Activated CD8-positive, alpha-beta memory T cell treated with anti-CD3 and anti-CD28 coated beads for 1 hour (primary cell): ENCODE measurements at places on chromosomes 12 and 14.

DNA sequence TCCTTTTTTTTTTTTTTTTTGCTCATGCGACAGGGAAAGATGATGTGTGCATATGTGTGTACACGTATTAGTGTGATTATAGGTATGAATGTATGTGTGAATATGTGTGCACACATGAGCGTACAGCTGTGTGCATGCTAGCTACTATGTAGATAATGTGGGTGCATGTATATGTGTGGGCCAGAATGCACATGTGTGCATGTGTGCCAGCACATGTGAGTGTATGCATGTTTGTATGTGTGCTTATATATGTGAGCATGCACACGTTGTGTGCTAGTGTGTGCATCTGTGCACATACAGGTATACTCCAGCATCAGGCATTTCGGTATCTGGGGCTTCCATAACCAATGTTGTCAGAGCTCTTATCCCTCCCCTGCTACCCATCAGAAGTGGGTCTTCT lies 541.1 kb downstream of the AACS start:
- DNase-seq = no peak

DNA sequence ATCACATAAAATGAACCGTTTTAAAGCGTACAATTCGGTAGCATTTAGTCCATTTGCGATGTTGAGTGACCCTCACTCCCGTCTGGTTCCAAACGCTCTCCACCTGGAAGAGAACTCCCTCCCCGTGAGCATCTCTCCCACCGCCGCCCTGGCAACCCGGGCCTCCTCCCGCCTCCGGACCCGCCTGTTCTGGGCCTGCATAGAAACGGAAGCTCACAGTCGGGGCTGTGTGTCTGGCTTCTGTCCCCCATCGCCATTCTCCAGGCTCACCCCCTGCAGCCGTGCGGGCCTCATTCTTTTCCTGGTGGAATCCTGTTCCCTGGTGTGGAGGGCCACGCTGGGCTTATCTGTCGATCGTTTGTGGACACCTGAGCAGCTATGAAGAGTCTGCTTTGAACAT lies 17.3 kb downstream of the LRCOL1 start:
- DNase-seq = no peak

DNA sequence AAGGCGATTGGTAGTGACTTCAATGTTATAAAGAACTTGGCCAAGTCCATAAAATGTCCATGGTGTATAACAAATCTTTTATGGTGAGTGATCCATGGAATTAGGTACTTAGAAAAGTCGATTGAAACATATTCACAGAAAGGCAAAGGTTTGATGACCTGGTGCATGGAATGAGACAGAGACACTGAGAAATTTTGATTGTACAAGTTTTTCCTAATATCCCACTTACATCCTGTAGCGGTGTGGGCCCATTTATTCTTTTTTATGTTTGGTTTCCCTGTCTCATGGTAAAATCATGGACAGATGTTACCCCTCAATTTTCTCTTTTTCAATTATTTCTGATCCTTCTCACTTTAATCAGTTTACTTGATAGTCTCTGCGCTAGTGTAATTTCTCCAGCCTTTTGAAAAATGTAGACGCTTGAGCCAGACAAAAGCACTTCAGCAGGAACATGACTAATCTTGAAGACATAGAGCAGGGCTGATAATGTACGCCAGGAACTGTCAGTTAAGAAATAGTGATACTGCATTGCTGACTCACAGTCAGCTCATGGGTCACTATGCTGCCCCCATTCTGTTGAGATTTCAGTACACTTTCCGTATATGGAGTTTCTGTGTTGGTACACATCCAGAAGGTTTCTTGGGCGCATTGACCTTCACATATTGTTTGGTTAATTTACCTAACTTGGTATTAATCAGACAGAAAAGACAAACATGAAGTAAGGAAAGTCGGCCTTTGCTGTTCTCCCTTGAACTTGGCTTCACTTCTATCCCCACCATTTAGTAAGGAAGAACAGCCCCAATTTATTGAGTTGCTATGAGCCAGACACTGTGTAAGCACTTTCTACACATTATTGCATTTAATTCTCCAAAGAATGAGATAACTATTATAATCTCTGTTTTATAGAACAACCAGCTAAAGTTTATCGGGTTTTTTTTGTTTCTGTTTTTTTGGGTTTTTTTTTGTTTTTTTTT lies 841.7 kb downstream of the DIO2 start:
- DNase-seq = no peak

DNA sequence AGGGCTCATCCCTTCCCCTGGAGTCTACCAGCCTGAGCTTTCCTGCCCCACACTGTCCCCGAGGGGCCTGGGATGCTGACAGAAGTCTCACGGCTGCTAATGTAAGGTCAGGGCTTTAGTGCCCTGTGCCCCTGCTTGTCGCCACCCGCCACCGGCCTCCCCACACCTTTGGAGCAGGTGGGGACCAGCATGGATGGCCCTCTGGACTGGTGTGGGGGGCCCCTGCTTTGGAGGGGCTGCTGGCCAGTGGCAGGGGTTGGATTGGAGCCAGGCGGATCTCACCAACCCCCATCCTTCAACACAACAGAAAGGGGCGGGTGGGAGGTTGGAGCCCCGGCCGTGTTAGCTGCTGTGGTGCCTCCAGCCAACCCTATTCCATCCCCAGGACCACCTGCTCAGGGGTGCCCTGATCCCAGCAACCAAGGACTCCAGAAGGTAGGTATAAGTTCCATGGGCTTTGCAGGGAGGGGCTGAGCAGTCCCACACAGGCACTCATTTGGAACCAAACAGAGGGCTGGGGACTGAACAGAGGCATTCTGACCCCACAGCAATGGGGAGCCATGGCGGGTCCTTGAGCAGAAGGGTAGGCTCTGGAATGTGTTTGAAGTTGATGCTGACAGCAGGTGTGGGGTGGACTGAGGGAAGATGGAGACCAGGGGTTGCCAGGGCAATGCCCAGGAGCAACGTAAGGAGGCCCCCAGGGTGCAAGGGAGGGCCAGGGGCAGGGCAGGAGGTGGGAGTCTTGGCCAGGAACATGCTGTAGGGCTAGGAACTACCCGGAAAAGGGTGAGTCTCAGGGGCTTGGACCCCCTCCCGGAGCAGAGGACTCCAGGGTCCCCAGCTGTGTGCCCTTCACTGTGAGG lies 145.1 kb upstream of the C14orf180 start:
- DNase-seq = no peak

GRCh38 chr12:113348849-113349536 lies 9.4 kb upstream of the PLBD2 start:
- no peak for DNase-seq

GRCh38 chr14:76274324-76274723 lies 101.6 kb upstream of the ESRRB start:
- no peak for DNase-seq

DNA sequence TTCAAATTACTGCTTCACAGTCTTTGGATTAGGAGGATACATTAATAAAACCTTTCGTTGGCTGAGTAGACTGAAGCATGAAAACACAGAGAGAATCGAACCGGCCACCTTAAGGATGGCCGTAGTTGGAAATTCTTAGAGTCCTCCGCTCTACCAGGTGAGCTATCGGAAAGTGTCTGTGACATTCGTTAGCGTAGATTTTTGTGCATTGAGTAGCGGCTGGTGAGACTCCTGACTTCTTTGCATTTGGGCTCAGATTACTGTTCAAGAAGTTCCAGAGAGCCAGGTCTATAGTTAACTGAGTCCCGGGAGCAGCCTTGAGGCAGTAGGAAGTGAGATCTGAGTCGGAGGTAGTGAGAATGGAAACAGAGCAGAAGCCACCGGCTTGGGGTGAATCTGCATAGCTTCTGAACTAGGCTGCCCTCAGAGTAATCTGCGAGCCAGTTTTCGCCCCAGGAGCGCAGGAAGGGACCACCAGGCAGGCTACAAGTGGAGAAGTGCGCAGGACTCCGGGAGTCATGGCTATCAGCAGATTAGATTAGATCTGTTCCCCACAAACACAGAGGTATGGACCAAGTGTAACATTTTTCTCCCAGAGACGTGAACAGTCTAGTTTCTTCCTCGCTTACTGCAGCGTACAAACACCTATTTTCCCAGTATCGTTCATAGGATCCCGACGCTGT lies 11.0 kb downstream of the OR6S1 start:
- DNase-seq = no peak

- DNase-seq = no peak
Measured at GRCh38 chr12:6630736-6631135, 5.0 kb downstream of the LPAR5 start.
